ENCODE measurements at places on chromosomes 4 and X.

DNA sequence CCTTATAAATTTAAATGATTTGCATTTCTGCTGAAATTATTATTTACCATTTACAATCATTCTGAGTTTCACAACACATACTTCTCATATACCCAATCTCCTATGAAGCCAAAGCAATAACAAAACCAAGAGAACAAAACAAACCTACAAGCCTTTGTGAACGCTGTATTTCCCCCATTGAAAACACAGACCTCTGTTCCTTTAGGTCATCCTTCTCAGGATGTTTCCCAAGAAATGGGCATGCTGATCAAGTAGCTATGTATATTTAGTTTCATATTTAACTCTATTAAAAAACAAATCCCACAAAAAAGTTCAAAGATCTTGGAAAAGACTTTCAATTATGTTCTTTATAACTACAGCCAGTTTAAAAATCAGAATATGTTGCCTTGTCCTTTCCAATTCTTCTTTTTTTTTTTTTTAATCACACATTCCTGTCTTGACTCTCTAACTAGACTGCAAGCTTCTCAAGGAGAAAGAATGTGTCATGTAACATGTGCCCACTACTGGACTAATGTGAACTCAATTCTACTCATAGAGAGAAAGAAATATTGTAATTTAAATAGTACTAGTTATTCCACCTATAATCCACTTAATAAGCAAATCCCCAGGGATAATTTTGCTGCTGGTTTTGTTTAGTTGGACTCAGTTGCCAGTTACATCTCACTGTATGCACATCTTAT, 84.3 kb upstream of the PRSS48 start:
- DNase-seq = no peak

- no peak for DNase-seq
These were observed 600.6 kb downstream of the ANKRD50 start for GRCh38 chr4:124111922-124112321.

- no peak for DNase-seq
These were observed 2521.4 kb downstream of the ARAP2 start for GRCh38 chr4:33722800-33723516.

- no peak for DNase-seq
These were observed 85.4 kb downstream of the FRMPD4 start for GRCh38 chrX:12223650-12224049.

- no peak for DNase-seq
These were observed 21.2 kb downstream of the NSG1 start for GRCh38 chr4:4408132-4408523.

- peak; percentile 8 for DNase-seq
These were observed 37.4 kb downstream of the LHFPL1 start for GRCh38 chrX:112642349-112642748.

Data from GM19239 (cell line).